ENCODE measurements at places on chromosomes 3 and 15. TPM values are rescaled to one million over a fixed set of nuclear protein-coding genes. Genes with fewer than 3 reads are reported as not detected.

DNA sequence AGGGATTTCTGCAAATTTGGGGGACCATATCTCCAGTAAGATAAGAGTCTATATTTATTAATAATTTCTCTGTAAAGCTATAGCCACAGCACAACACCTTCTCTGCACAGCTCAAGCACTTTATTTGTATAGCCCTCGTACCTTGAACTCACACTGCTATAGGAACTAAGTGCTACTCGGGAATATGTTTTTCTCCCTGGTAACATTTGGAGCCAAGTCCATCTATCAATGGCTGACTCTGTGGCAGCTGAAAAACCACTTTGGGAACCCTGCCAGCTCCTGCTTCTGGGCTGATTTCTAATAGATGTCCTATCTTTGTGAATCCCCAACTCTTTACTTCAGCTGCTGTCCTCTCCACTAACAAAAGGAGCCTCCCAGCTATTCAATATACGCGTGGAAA is 298.5 kb downstream of the GBE1 start:
- no peak for DNase-seq

ACOX2 gene
- total RNA-seq, result 2.8 TPM

GRCh38 chr3:37969596-37970100 is 20.9 kb upstream of the VILL start:
- no peak for DNase-seq

- no peak for DNase-seq
These were observed 311.4 kb downstream of the UNC13C start for GRCh38 chr15:54289590-54290136.

ROBO2 gene
- 0.39 TPM for total RNA-seq

HYAL3 gene
- 12.2 TPM for total RNA-seq

DNA sequence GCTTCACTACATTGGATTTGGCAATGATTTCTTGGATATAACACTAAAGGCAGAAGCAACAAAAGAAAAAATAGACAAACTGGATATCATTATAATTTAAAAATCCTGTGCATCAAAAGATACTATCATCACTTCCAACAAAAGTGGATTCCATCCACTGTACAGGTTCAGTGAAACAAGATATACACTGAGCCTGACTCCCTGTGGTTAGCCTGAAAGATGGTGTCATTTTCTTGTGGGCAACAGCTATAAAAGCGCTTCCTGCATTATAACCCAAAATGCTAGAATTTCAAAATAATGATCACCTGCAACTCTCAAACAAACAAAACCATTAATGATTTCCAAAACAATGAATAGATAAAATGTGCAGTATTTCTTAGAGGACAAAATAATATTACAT is 39.6 kb upstream of the TBC1D23 start:
- DNase-seq, result no peak

GRCh38 chr3:194083637-194084224 is 52.2 kb upstream of the HES1 start:
- no peak for DNase-seq
